Neural crest cell (in vitro differentiated cells): ENCODE measurements at places on chromosomes 6 and 20. TPM values are rescaled to one million over a fixed set of nuclear protein-coding genes. Genes with fewer than 3 reads are reported as not detected.

DNA sequence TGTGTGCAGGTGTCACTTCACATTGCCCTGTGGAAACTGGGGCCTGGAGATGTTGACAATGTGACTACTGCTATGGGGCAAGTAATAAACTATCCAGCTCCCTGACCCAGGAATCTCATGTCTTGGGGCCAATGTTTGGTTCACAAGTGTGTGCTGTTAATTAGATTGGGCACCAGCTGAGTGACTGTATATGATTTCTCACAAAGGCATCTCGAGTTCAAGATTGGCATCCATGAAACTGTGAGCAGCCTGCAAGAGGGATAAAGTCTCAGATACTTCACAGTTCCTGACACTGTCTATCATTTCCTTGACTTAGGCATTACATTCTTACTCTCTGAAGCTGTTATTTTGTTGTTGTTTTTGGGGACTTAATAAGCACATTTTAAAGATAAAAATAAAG lies 264.0 kb downstream of the PRKN start:
- no peaks in the 10 kb centered on the region for H3K36me3 ChIP-seq
- H3K27me3 ChIP-seq: no peaks in the 10 kb centered on the region
- DNase-seq: no peak
- no peak overlapping the region for H3K27ac ChIP-seq
- no peaks in the 10 kb centered on the region for H3K4me1 ChIP-seq
- no peak overlapping the region for H3K4me3 ChIP-seq

DNA sequence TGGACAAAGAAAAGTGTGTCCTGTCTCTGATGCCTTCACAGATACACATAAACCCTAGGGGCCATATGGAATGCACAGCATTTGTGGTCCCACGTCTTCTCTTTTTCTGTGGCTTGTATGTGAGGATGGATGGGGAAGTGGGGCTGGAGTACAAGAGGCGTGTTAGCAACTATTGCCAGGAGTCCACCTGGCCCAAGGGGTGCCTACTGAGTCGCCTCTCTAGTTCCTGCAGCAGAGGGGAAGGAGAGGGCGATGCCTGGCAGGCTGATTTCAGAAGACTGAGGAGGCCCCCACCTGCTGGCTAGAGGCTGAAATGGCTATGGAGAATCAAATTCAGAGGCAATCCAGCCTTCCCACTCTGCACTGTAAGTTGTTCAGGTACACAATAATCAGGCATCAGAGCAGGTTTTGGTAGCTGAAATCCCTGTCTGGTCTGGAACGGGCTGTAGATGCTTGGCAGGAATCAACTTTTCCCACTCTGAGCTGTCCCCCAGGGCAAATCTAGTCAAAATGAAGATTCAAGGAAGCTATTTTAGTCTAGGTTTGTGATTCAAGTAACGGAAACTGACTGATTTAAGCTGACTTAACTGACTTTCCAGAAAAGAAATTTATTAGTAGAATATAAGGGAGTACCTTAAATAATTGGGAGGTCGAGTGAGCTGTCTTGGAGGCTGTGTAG lies 14.9 kb upstream of the PPARD start:
- no peak overlapping the region for H3K4me3 ChIP-seq
- peaks cover 2% of the 10 kb centered on the region for H3K36me3 ChIP-seq
- H3K27me3 ChIP-seq: peaks cover 2% of the 10 kb centered on the region
- H3K27ac ChIP-seq: no peak overlapping the region
- H3K4me1 ChIP-seq: peaks cover 5% of the 10 kb centered on the region

DNA sequence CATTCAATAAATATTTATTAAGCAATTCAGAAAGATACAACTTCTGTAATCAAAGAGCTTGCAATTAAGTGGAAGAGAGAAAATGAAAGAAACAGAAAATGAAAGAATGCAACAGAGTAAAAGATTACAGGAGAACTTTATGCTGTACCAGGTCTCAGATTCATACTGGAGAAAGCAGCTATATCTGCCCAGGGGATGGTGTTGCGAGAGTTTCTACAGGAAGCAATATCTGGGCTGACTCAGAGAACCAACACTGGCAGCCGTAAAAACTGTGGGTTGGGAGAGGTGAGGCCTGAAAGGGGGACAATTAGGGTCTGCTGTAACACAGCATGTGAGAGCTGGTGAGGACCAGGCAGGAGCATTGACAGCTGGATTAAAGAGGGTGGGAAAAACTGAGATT lies 256.7 kb upstream of the TCF21 start:
- no peaks in the 10 kb centered on the region for H3K36me3 ChIP-seq
- H3K4me1 ChIP-seq: no peaks in the 10 kb centered on the region
- no peaks in the 10 kb centered on the region for H3K27me3 ChIP-seq
- H3K27ac ChIP-seq: no peak overlapping the region
- no peak for DNase-seq

- no peak overlapping the region for H3K4me3 ChIP-seq
- no peak overlapping the region for H3K27ac ChIP-seq
- peaks cover 80% of the 10 kb centered on the region for H3K27me3 ChIP-seq
- H3K4me1 ChIP-seq: peaks cover 28% of the 10 kb centered on the region
These were observed 81.7 kb upstream of the AFDN start for GRCh38 chr6:167744681-167745669.

GRCh38 chr6:13239530-13240455 lies 88.5 kb downstream of the TBC1D7 start:
- H3K4me1 ChIP-seq: peaks cover 12% of the 10 kb centered on the region
- H3K36me3 ChIP-seq: no peaks in the 10 kb centered on the region

DNA sequence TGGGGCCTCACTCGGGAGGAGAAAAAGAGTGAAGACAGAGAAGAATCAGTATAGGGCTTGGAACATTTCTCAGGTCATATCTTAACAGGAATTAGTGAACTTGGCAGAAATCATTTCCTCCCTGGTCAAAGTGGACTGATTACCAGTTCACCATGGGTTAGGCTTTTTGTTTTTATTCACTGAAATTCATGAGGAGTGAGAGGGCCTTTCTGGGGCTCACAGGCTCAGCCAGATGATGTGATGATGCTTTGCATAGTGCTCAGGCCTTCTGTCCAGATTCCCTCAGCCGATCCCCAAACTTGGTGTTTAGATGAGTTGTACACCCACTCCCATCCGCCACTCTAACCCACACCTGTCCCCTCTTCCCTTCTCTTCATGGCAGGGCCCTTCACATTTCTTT lies 32.5 kb downstream of the SRSF3 start:
- H3K4me3 ChIP-seq: no peak overlapping the region
- H3K4me1 ChIP-seq: peaks cover 4% of the 10 kb centered on the region
- no peak overlapping the region for H3K27ac ChIP-seq
- no peak for DNase-seq
- no peaks in the 10 kb centered on the region for H3K27me3 ChIP-seq

DNA sequence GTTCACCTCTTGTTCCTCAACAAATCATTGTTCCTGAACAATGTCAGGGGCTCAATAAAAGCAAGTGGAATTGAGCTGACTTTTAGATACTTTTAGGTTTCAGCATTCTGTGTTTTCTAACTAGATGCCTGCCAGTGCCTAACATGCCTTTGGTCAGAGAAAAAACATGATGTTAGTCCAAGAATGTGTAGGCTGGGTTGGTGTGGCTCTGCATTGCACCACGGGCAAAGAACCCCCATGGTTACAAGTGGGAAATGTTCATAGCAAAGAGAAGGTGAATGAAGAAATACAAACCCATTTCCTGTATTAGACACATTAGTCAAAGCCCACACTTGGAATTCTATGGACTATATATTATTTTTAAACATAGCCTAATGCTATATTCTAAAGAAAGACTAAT lies 193.3 kb downstream of the TMEM200A start:
- no peak overlapping the region for H3K27ac ChIP-seq
- H3K36me3 ChIP-seq: no peaks in the 10 kb centered on the region
- DNase-seq: no peak
- no peak overlapping the region for H3K4me3 ChIP-seq

DNA sequence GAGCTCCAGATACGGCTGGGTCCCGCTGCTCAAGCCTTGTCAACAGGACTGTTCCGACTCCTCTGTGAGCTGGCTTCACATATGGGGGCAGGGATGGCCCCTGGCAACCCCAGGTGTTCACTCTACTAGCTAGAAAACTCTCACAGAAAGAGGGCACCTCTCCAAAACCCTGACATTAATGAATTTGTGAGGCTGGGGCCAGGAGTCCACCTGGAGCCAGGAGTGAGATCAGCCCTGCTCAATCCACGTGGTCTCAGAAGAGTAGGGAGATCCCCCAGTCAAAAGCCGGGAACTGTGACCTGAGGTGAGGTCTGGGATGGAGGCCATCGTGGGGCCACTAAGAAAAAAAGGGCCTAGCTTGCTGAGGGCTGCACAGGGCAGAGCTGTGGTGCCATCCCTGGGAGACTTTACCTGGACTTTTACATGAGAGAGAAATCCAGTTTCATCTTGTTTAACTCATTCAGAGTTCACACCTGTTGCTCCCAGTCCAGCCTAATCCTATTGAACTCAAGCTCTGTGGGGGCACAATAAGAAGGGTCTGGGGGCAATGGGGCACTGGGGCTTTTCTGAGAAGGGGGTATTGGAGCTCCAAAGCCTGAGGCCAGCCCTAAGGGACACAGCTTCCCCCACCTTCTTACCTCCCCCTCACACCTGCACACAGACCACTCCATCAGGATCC lies 144.3 kb upstream of the MLN start:
- no peak for DNase-seq
- no peak overlapping the region for H3K4me3 ChIP-seq
- no peaks in the 10 kb centered on the region for H3K36me3 ChIP-seq
- no peaks in the 10 kb centered on the region for H3K4me1 ChIP-seq

GRCh38 chr6:87723170-87724078 lies 21.4 kb upstream of the AKIRIN2 start:
- no peak for DNase-seq
- H3K27me3 ChIP-seq: no peaks in the 10 kb centered on the region
- peak overlapping the region; percentile 83 for H3K27ac ChIP-seq
- no peaks in the 10 kb centered on the region for H3K36me3 ChIP-seq
- peaks cover 25% of the 10 kb centered on the region for H3K4me1 ChIP-seq

DNA sequence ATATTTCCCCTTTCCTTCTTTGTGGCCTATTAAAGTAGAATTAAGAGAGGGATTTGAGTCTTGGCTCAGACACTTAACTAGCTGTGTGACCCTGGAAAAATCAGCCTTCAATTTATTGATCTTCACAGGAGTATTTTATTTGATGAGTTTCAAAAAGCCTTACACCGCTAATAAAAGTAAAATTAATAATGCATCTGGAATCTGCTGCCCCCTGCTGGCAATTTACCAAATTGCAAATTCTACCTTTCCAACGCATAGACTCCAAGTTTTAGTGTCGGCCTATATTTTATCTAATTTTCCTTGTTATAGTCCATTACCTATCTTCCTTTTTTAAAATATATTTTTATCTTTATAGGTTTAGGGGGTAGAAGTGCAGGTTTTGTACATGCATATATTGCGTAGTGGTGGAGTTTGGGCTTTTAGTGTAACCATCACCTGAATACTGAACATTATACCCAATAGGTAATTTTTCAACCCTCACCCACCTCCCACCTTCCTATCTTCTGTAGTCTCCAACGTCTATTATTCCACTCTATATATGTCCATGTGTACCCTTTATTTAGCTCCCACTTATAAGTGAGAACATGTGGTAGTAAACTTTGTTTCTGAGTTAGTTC lies 46.3 kb downstream of the GOPC start:
- H3K27ac ChIP-seq: no peak overlapping the region
- H3K27me3 ChIP-seq: no peaks in the 10 kb centered on the region
- peak; percentile 62 for DNase-seq
- H3K36me3 ChIP-seq: no peaks in the 10 kb centered on the region

- no peaks in the 10 kb centered on the region for H3K27me3 ChIP-seq
- DNase-seq: no peak
- H3K36me3 ChIP-seq: no peaks in the 10 kb centered on the region
- H3K4me3 ChIP-seq: no peak overlapping the region
These were observed 198.9 kb downstream of the TBC1D32 start for GRCh38 chr6:121135425-121135824.

GRCh38 chr20:54477191-54477955 lies 2.0 kb downstream of the DOK5 start:
- H3K36me3 ChIP-seq: no peaks in the 10 kb centered on the region
- DNase-seq: no peak
- peaks cover 31% of the 10 kb centered on the region for H3K4me1 ChIP-seq
- H3K27me3 ChIP-seq: peaks cover 37% of the 10 kb centered on the region
- no peak overlapping the region for H3K27ac ChIP-seq

- H3K4me1 ChIP-seq: peaks cover 23% of the 10 kb centered on the region
- no peak overlapping the region for H3K4me3 ChIP-seq
- H3K36me3 ChIP-seq: no peaks in the 10 kb centered on the region
- H3K27ac ChIP-seq: no peak overlapping the region
These were observed 8.6 kb downstream of the IPCEF1 start for GRCh38 chr6:154347981-154348380.

DNA sequence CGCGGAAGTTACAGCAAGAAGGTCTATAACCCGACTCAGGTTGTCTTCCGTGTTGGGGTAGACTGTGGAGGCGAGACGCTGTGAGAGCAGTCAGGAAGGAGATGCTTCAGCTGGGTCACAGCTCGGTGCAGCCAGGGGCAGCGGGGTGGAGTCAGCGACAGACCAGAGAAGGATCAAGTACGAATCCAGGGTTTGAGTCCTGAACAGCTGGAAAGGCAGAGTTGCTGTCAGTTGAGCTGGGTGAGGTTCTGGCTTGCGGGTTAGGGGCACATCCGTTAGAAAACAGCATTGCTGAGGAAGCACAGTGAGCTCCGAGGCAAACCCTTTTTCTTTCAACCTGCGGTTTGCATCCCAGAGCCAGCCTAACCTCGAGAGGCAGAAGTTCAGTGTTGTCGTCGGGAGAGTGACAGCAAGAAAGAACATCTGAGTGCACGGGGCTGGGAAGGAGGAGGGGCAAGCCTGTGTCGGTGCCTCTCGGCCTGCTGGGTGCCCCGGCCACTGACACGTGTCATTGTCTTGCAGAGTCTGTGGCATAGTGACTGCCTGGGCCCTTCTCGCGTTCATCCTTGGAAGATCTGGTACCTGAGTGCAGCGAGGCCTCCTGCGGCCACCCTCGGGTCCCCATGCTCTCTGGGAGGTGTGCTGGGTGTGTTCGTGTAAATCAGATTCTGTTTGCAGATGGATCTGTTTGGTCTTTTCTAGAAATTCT lies 20.0 kb downstream of the PNLDC1 start:
- no peaks in the 10 kb centered on the region for H3K36me3 ChIP-seq
- peaks cover 19% of the 10 kb centered on the region for H3K4me1 ChIP-seq
- DNase-seq: peak; percentile 11
- peak overlapping the region; percentile 23 for H3K27ac ChIP-seq
- peaks cover 6% of the 10 kb centered on the region for H3K27me3 ChIP-seq

DNA sequence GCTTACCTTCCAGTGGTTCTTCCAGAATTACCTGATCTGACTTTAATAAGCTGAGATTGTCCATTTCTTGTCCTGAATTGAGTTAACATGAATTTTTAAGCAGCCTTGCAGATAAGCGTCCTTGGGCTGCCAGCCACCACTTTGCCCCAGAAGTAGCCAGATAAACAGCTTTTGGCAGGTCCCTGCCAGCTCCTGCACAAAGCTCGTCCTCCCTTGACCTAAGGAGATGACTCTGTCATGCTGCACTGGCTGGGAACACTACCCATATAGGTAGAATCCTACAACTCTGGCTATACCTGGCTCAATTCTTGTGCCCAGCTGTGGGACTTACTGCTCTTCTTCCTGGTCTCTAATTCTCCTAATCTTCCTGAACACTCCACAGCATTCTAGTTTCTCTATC lies 39.6 kb upstream of the AAR2 start:
- no peaks in the 10 kb centered on the region for H3K36me3 ChIP-seq
- no peak for DNase-seq
- no peak overlapping the region for H3K4me3 ChIP-seq
- H3K27ac ChIP-seq: no peak overlapping the region
- H3K4me1 ChIP-seq: peaks cover 10% of the 10 kb centered on the region

ABT1 gene
- 24.8 and 26.3 TPM in 2 replicates for total RNA-seq

SCRT2 gene
- total RNA-seq: 3.7 and 4.1 TPM in 2 replicates

MEP1A gene
- total RNA-seq: not detected in 2 replicates

KIF25 gene
- 0.72 and 1.0 TPM in 2 replicates for total RNA-seq

OPN5 gene
- total RNA-seq: not detected in 2 replicates

NKX2-2 gene
- total RNA-seq: not detected in 2 replicates

TAGAP gene
- total RNA-seq: not detected in 2 replicates
